ENCODE measurements at places on chromosomes 2 and 18.

- DNase-seq = peak; percentile 60
These were observed 1.1 kb upstream of the PGAP1 start for GRCh38 chr2:196927376-196928225.

DNA sequence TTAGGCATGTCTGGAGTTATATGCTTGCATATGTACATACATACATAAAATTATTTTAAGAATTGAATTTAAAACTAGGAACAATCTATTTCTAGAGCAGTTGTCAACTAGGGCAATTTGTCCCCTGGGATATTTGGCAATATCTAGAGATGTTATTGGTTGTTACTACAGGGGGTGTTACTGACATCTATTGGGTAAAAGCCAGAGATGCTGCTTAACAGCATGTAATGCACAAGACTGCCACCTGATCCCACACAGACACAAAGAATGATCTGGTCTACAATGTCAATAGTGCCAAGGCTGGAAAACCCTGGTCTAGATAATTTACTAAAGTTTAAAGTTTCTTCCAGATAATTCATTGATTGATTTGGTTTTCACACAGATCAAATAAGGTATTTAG lies 185.3 kb downstream of the NYAP2 start:
- no peak for DNase-seq

GRCh38 chr2:237967463-237967951 lies 693 bp downstream of the UBE2F start:
- no peak for DNase-seq

GRCh38 chr2:211900000-211900399 lies 638.6 kb downstream of the ERBB4 start:
- DNase-seq = no peak

DNA sequence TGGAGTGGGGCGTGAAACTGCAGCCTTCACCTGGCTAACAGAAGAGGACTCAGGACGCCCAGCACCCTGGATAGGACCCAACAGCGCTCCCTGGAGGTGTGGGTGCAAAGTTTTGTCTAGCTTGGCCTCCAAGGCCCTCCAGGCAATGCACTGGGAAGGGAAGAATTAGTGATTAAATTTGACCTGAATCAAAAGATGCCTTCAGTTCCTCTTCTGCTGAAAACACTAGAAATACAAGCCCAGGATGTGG lies 779 bp upstream of the TRIB2 start:
- peak; percentile 67 for DNase-seq

DNA sequence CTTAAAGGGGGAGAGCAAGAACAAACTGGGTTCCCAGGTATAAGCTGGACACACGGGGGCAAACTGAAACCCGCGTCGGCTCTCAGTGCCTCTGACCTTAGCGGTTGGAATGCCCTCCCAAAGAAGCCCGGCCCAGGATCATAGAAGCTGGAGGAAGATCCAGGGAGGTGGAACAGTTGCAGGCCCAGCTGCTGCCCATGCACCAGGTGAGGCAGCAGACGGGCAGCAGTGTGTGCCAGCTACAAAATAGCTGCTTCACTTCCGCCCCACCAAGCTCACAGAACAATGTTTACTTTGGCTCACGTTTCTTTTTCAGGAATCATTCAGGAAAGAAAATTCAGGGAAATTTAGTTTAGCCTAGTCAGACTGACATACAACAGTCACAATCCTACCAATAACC lies 3.9 kb upstream of the ERMN start:
- DNase-seq = no peak

DNA sequence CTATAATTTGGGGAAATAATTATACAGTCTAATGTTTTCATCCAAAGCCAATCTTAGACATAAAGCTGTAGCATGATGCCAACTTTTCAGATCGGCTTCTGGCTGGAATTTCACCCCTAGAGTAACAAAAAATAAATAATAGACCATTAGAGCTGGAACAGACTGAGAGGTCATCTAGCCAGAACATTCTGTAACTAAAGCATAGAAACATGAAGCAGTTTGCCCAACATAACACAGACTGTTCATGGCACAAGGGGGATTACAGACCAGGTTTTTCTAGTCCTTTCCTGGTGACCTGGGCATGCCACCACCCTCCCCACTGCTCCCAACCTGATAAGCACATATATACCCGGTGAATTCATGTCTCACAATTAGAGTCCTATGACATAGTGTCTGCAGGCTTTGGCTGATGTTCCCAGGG lies 116.4 kb upstream of the PPP1CB start:
- no peak for DNase-seq

DNA sequence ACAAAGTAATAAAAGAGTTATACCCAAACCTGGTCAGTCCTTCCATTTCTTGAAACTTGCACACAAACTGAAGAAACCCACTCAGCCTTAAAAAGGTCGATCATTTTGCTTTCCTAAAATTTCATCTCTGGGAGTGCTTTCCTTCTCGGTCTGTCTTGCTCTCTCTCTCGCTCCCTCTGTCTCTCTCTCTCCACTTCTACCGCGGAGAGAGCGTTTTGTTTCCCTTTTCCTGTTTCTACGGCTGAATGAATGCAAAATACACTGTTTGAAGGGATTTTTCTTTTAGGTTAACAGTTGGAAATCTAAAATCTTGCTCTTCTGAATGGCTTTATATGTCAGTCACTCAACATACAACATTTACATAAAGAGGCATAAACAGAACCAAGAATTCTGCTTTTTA lies 424.2 kb downstream of the TGIF1 start:
- DNase-seq = peak; percentile 16
